ENCODE measurements at places on chromosomes 1 and 21.

GRCh38 chr1:230517326-230517725 is 91.2 kb upstream of the PGBD5 start:
- no peak for DNase-seq

- DNase-seq, result no peak
These were observed 8.2 kb upstream of the TTLL10 start for GRCh38 chr1:1165485-1165884.

DNA sequence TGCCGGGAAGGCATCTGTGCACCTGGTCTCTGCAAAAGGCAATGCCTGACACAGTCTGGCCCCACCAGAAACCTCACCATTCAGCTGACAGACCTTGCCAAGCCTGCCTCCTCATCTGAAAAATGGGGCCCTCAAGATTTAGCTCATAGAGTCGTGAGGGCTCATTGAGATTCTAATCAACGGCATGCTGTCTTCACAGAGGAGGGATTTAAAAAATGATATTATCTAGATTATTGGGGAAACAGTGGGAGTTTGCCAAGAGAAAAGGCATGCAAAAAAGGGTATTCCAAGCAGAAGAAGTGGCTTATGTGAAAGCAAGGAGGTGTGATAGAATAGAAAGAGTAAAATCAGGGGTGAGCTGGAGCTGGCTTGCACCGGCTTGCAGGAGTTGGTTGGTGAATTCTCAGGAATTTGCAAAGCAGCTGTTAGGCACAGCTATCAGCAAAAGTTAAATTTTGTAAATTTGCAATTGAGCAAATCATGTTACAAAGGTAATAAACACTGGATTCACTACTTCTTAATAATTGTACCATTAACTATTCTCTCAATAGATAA is 91.7 kb upstream of the WNT4 start:
- DNase-seq, result no peak

DNA sequence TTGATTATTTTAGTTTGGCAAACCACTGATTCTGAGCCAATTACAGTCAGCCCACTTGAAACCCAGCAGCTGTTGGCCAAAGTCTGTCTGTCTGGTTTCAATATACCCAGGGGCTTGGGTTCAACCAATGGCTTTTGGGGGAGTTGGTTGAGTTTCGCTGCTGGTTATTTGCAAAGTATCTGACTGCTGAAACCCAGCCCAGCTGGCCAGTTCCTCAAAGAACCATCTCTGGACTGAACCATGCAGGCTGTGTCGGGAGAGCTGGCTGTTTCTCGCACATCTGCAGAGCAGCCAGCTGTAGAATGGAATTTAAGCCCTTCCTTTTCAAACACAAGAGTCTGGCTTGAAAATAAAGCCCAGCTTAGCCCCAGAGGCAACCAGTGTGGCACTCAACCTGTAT is 66.0 kb upstream of the PAX7 start:
- no peak for DNase-seq

GRCh38 chr1:37995751-37996345 is 6.0 kb upstream of the SF3A3 start:
- no peak for DNase-seq

DNA sequence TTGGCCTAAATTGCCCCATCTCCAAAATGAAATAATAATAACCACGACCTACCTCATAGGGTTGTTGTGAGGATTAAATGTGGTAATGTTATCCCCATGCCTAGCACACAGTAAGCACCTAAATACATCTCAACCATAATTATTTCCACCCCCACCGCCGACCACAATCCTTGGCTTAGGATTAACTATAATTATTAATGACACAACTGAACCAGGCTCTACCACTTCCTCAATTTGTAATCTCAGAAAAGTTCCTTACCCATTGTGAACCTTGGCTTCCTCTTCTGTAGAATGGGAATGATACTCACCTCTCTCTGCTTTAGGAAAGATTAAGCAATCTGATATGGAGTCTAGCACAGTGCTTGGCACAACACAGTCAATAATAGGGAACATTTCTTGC is 44.3 kb upstream of the TACSTD2 start:
- no peak for DNase-seq

- no peak for DNase-seq
These were observed 84.5 kb upstream of the ADGRL4 start for GRCh38 chr1:79090985-79091384.

DNA sequence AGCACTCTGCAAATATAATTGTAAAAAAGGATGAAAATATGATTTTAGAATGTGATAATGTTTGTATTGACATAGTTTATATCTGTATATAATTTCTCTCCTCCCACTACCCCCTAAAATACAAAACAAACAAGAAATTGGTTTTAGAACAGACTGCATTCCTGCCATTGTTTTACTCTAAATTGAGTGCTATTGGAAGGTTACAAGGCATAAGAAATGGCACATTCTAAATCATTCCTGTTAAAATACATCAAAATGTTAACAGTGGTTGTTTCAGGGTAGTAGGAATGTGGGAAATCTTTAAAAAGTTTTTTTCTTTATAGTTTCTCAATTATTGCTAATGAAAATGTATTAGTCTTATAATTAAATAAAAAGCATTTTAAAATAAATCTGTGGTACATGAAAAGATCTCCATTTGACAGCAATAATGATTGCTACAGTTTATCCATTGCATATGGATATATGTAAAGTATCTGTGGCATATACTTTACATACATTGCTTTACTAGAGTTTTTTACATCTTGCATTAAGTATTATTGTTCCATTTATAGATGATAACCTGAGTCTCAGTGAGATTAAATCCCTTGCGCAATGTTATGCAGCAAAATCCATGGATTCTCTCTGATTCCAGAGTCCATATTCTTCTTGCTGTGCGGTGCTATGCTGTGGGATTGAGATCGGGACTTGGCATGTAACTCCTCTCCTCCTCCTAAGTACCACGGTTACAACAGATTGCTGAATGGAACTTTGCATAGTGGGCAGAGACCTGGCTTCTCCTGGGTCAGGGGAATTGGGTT is 319.8 kb downstream of the LMO4 start:
- no peak for DNase-seq

GRCh38 chr21:16402752-16403151 is 673.0 kb downstream of the USP25 start:
- no peak for DNase-seq

DNA sequence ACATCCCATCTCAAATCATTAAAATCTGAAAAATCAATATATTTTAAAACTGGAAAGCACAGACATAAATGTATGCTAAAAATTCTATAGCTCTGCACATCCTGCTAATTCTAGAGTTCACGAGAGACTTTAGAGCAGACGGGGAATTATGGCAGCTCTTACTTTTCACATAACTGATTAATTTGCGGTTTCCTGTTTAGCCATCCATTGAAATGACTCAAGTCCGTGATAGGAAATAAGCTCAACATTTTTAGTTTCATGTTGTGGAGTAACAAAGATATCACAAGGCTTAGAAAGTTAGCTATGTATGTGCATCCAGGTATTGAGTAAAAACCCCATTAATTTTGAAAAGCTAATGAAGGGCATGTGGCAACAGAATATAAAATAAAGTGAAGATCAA is 123.2 kb downstream of the SMYD2 start:
- DNase-seq, result no peak

- no peak for DNase-seq
These were observed 487.3 kb downstream of the SIPA1L2 start for GRCh38 chr1:232142403-232143314.

DNA sequence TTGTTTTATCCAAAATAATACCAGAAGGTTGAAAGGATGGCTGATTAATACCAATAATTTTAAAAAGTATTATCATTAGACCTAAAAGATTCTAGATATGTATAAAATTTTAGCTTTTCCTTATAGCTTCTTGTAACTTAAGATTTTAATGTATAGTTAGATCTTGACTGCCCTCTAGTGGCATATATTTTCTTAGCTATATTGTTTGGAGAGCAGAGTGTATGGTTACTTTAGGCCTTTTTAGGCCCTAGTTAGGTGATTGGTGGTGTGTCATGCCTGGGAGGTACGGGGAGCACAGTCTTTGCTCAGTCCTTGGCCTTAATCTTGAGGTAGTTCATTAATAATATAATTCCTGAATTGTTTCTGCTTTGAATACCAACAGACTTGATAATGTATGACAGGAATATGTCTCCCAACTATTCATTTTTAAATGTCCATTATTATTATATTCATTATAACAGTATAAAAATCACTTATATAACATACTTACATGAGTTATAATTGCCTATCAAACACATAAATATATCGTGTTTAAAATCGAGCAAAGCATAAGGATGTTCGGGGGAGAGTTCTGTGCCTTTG is 328.4 kb downstream of the ZP4 start:
- DNase-seq, result peak; percentile 6

DNA sequence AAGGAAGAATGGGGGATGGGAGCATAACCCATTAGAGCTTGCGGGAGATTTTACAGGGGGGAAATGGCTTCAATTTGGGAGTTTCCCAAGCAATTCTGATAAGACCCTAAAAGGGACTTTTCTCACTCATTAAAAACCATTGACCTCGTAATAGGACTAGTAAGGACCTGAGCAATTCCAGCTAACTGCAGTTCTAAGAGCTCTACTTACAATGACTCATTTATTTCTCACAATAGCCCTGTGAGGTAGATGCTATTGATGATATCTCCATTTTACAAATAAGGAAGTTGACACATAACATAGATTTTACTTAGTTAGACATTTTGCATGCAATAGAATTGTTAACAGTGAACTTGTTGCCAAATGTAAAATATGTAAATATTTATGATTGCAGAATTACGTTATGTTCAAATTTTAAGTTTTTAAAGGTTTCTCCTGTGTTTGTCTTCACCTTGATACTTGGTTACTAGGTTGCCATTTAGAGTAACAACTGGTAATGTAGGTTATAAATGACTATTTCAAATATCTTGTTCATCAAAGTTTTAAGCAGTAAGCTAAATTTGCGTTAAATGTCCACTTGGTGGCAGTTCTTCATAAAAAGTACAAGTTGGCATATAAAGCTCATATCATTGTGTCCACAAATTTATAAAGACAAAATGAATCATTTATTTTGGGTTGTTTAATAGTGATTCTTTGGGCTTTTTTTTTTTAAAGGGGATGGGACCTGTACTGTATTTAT is 182.0 kb downstream of the PLA2G4A start:
- DNase-seq, result no peak

DNA sequence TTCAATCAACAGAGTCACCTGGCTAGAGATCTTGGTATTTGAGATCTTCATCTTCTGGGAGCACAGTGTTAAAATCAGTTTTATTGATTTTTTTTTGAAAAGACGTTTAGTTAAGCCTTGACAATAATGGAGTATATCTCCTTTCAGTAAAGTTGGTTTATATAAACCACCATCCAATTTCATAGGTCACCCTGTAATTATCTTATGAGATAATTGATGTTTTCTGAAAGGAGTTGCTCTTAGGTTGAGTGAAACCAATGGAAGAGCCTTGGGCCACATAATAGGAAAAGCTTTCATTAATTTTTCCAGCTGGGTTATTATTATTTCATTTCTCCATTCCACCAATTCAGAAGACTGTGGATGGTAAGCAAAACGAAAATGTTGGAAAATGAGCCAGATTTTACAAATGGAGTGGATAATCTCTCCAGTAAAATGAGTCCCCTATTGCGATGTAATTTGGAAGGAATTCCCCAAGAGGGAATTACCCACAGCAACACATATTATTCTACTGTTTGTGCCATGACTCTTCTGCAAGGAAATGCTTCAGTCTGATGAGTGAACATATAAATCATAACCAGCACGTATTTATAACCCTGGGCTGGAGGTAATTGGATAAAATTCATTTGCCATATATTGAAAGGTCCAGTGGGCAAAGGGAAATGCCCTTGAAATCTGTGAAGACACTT is 46.2 kb upstream of the TINAGL1 start:
- DNase-seq, result no peak

DNA sequence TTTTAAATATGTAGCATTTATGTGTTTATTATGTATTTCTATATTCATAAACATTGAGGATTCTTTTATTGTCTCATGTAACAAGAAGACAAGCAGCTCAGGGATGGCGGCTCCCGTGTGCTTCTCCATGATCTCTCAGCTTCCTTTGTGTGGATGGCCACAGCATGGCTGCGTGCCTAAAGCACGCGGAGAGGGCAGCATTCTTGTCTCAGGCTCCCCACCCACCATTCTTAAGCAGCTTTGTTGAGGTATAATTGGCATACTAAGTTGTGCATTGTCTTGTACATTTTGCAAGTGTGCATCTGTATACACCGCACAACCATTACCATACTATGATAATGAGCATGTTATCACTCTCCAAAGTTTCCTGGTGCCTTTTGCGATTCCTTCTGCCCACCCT is 81.6 kb downstream of the CAMTA1 start:
- no peak for DNase-seq

GRCh38 chr21:43880111-43880985 is 15.3 kb downstream of the AGPAT3 start:
- DNase-seq, result no peak

DNA sequence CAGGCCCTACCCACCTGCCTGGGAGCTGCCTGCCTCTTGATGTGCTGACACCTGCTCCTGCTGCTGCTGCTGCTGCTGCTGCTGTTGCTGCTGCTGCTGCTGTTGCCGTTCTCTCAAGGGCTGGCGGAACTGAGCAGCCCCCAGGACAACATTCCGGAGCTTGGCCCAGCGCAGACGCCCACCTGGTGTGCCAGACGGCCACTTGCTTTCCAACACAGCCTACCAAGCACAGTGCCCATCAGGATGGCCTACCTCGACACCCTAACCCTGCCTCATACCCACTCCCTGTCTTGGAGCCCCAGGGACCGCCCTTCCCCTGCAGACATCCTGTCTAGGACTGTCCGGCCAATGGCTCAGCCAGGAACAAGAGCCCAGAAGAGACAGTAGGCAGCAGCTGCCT is 11.8 kb downstream of the DENND4B start:
- DNase-seq, result no peak

DNA sequence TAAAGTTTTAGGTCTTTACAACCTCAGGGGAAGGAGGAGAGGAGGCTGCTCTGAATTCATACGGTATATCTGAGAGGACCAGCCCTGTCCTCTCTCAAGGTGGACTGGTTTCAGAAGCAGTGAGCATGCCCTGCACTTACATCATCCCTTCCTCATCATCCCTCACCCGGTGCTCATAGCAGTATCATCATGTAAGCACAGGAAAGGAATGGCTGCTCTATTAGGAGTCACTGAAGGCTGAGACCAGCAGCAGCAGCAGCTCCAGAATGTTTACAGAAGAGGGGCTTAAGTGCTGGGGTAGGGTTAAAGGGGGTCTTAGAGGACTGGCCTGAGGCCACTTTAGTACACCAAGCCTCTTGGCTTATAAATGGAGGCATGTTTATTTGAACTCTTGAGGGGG is 185.9 kb downstream of the AK5 start:
- DNase-seq, result no peak

- no peak for DNase-seq
These were observed 43.4 kb upstream of the RHOU start for GRCh38 chr1:228691926-228692325.

GRCh38 chr1:31617916-31618746 is 642 bp downstream of the HCRTR1 start:
- DNase-seq, result peak; percentile 16

DNA sequence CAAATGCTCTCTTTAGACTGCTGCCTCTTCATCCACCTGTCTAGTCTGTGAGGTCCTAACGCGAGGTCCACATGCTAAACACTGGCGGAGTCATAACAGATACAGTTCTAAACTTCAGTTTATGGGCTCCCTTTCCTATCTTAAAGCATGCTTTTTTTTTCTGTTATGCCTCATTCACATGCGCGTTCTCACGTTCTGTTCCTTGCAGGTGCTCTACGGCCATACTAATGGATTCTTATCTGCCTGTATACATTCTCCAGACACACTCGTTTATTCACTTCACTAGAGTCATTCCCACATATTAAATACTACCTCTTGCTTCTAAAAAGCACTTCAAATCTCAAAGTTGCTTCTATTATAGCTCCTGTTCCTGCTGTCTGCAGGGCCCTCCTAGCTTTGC is 38.7 kb downstream of the PHC2 start:
- no peak for DNase-seq

- no peak for DNase-seq
These were observed 81.4 kb downstream of the NENF start for GRCh38 chr1:212514056-212514614.

All from effector CD4-positive, alpha-beta T cell (primary cell).